A549 treated with GW870086 at 1 μM for 4 hours (cell line): ENCODE measurements at places on chromosomes 2 and 18. TPM values are rescaled to one million over a fixed set of nuclear protein-coding genes. Genes with fewer than 3 reads are reported as not detected.

Gene NT5DC4
- total RNA-seq, result not detected in 5 replicates

Gene UGT1A6
- total RNA-seq, result 0.31 to 1.8 TPM (median 1.5 TPM) in 5 replicates

Gene FAM110C
- total RNA-seq, result 0.13 to 0.71 TPM (median 0.23 TPM) in 5 replicates

Gene MYOM1
- 0.08 to 0.26 TPM (median 0.15 TPM) in 5 replicates for total RNA-seq

Gene XIRP2
- total RNA-seq, result not detected in 5 replicates

Gene SERPINB7
- total RNA-seq, result 1.4 to 2.8 TPM (median 2.0 TPM) in 5 replicates

Gene POU3F3
- total RNA-seq, result not detected in 5 replicates

Gene HDLBP
- 249 to 279 TPM (median 268 TPM) in 5 replicates for total RNA-seq

Gene DYTN
- not detected in 5 replicates for total RNA-seq

Gene CAPN14
- 0.05 TPM in 1 of 5 replicates, not detected in the others for total RNA-seq

Gene RIT2
- not detected in 5 replicates for total RNA-seq

Gene EPB41L3
- 0.09 to 0.21 TPM (median 0.17 TPM) in 4 of 5 replicates, not detected in the other for total RNA-seq

Gene GLI2
- 16.9 to 27.3 TPM (median 22.9 TPM) in 5 replicates for total RNA-seq
